Adipocyte (in vitro differentiated cells): ENCODE measurements at places on chromosomes 12 and 14.
A peak's percentile ranks its signal among the peaks of the same experiment; 100 is the strongest.

- no peak for DNase-seq
These were observed 13.5 kb downstream of the PTGER2 start for GRCh38 chr14:52327374-52328226.

GRCh38 chr14:81211844-81212243 lies 8.9 kb downstream of the GTF2A1 start:
- peak; percentile 49 for DNase-seq

DNA sequence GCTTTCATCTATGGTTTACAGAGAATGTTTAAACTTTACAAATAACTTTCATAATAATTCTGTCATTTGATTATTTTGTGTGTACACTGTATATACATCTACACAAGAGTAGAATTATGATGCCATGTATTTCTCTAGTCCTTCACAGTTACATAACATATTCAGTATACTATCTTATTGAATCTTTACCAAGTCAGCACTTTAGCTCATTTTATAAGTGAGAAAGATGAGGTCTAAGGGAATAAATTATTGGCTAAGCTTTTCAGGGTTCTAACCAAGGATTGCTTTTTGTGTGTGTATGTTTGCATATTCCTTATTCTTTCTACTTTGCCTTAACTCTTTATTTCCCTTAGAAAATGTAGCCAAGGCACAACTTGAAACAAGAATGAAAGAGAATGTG lies 84.3 kb upstream of the PTPRQ start:
- DNase-seq, result no peak

GRCh38 chr12:121036810-121037326 lies 2.2 kb downstream of the OASL start:
- DNase-seq, result peak; percentile 66

GRCh38 chr12:43914923-43915468 lies 79.1 kb downstream of the TMEM117 start:
- DNase-seq, result no peak

GRCh38 chr12:66240096-66240820 lies 51.2 kb downstream of the IRAK3 start:
- no peak for DNase-seq

GRCh38 chr14:100469632-100470522 lies 117.3 kb downstream of the BEGAIN start:
- no peak for DNase-seq

DNA sequence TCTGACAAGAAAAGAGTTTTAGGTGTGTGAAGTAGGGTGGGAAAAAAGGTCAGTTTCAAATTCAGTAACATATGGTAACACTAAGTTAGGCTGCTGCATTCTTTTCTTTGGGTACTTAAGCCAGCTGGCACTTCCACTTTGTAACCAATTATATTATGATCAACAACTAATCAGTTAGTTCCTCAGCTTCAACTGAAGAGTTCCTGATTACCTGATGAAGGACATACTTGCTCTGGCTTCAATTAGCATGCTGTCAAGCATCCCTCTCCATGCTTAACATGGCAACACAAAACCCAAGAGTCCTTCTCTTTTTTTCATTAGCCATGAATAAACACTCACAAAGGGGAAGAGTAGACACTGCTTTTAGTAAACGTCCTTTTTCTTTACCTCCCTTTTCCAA lies 6.8 kb upstream of the KANSL2 start:
- DNase-seq, result no peak

DNA sequence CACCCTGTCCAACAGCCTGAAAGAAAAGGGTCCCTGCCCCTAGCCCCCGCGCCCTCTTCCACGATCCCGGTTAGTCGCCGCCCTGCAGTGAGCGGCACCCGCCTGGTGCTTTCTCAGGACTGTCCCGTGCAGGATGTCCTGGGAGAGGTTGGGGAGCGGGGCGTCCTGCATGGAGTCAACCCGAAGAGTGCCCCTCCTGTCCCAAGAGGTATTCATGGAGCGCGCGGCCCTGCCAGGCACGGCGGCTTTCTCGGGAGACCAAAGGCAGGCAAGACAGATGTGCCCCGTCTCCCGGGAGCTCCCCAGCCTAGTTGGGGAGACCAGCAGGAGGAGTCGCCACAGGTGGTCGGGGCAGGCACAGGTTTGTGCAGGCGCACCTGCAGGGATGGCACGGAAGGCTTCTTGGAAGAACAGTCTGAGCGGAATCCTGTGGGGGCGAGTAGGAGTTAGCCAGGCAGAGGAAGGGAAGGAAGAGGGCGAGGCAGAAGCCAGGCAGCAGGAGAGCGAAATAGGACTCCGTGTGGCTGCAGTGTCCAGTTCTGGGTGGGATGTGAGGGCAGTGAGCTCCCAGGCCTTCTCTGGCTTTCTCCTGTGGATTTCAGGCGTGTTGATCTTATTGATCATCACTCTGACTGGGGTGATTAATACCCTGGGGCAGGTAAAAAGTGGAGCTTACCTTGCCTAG lies 723 bp downstream of the SIVA1 start:
- DNase-seq, result peak; percentile 53

GRCh38 chr14:54881761-54882401 lies 20.7 kb downstream of the GCH1 start:
- DNase-seq, result peak; percentile 40

DNA sequence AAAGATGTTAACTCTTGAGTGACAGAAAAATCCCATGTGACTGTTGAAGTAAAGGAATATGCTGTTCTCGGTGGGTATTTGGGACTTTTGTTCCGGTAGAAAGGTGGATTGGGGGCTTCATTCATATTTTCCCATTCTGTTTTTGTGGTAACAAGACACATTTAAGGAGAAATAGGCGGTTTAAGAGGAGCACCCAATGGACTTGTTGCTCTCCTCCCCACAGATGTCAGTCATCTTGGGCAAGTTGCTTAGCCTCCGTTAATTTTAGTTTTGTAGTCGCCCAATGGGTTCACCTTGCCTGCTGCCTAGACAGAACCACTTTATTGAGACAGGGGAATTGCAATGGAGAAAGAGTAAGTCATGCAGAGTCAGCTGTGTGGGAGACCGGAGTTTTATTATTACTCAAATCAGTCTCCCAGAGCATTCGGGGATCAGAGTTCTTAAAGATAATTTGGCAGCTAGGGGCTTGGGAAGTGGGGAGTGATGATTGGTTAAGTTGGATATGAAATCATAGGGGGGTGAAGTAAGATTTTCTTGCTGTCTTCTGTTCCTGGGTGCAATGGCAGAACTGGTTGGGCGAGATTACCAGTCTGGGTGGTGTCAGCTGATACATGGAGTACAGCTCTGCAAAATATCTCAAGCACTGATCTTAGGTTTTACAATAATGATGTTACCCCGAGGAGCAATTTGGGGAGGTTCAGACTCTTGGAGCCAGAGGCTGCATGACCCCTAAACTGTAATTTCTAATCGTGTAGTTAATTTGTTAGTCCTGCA lies 50.3 kb downstream of the SLC38A1 start:
- no peak for DNase-seq

- no peak for DNase-seq
These were observed 21.7 kb downstream of the DCAF5 start for GRCh38 chr14:69131176-69131575.
